Activated CD8-positive, alpha-beta memory T cell treated with anti-CD3 and anti-CD28 coated beads for 1 hour (primary cell): ENCODE measurements at places on chromosomes 4 and X.

- no peak for DNase-seq
Observed at GRCh38 chr4:94766856-94767255, 9.1 kb downstream of the BMPR1B start.

DNA sequence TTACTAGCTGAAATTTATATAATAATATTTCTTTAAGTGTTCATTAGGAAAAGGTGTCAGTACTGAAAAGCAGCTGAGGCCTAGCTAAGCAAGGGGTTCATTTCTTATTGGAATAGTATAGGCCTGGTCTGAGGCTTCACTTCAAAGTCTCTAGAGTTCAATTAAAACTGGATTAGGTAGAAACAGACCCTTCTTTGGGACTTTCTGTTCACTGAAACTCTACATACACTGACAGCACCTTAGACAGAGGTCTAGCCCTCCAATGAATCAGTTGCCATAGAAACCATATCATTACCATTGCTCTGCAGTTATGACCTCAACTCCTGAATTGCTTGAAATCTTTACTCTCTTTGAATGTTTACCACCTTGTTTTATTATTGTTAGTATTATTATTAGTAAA lies 86.4 kb upstream of the MAB21L2 start:
- no peak for DNase-seq

DNA sequence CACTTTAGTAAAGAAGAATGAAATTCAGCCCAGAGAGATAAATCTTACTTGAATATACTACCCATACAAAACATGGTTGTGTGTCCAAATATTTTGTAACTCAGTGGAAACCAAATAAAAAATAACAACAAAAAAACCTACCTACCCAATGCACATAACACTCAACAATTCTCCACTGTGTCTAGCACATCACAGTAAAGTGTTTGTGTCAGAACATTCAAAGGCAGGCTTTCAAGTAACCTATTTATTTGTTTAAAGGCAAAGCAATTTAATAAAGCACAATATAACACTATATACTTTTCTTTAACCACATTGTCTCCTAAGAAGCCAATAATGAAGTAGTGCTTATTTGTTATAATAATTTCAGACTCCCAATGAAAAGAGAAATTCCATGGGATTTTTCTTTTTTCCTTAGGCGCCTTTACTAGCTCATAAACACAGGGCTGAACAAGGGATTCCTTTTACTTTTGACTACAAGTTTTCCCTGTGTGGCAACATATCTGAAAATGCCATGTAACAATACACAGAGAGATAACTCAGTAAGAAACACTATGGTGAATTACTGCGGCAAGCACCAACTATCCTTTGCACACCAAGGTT lies 13.7 kb downstream of the RASGEF1B start:
- DNase-seq, result no peak

GRCh38 chr4:7515390-7515902 lies 80.7 kb upstream of the PSAPL1 start:
- DNase-seq, result no peak

DNA sequence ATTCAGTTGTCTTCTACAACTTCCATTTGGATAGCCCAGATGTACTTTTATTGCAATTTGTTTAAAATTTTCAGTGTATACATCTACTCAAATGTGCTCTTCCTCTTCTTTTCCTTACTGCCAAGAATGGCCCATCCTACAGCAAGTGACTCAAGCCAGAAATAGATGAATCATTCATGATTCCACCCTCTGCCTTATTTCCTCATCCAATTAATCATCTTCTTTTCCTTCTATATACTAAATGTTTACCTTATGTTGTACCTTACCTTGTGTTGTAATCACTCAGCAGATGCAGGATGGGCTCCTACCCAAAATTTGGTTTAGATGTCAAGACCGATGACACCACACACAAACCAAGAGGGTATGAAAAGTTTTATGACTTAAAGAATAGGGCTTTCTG lies 437.8 kb downstream of the GRXCR1 start:
- DNase-seq, result no peak
